NCI-H524 (cell line): ENCODE measurements at places on chromosomes 13 and 19.
A peak's percentile ranks its signal among the peaks of the same experiment; 100 is the strongest.

DNA sequence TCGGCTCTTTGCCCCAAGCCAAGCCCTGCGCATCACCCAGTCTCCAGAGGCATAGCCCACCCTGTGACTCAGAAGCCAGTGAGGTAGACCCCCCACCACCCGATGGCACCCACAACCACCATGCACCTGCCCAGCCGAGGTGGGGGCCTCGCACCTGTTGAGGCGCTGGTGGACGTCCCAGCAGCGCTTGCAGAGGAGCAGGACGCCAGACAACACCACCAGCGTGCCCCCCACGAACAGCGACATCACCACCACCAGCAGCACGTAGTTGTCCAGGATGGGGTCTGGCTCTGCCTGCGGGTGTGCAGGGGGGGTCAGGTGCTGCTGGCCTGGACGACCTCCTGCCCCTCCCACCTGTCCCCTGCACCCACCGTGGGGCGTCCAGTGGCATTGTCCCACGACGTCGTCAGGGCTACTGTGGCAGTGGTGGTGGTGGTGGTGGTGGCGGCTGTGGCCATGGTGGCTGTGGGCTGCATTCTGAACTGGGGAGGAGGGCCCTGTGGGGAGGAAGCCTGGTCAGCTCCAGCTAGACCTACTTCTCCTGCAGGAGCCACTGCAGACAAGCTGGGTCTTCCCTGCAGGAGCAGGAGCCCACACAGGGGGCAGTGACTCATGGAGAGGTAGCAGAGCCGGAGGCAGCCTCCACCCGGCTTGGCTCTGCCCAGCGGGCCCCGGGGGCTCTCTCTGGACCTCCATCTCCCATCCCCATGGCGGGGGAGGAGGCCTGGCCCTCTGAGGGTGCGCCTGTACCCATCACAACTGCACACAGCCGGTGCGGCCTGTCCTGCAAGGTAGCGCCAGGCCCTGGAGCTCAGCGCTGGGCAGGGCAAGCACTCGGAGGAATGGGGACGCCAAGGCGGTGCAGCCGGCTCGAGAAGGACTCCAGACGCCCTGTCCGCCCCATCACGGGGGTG, 1.9 kb downstream of the CBARP start:
- DNase-seq, result no peak

DNA sequence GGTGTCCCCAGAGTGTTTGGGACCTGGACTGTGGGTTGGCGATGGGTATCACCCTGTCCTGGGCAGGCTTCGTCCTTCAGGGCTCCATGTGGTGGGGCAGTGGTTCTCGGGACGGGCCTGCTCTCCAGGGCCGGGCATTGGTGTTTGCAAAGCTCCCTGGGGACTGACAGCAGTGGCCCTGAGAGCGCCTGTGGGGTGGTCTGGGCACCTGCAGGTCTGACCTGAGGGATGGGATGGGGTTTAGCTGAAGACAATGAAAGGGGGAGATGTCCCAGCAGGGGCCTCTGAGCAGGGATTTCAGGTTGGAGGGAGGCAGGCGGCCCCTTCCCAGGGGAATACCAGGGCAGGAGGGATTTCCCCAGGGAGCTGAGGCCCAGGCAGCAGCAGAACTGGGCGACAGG, 68.3 kb upstream of the MCF2L start:
- no peak for DNase-seq

DNA sequence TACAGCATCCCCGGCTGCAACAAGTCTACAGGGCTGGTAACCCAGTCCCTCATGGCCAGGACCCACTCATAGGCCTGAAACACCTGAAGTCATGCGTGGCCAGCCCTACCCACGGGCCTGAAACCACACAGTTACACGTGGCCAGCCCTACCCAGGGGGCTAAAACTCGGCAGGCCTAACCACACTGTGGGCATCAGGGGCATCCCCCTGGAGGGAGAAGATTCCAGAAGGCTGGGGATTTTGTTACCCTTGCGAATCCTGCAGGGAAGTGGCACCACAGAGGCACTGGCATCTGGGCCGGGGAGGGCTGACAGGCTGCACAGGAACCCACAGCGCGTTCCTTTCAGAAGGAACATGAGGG, 48.4 kb upstream of the C13orf46 start:
- DNase-seq, result no peak

DNA sequence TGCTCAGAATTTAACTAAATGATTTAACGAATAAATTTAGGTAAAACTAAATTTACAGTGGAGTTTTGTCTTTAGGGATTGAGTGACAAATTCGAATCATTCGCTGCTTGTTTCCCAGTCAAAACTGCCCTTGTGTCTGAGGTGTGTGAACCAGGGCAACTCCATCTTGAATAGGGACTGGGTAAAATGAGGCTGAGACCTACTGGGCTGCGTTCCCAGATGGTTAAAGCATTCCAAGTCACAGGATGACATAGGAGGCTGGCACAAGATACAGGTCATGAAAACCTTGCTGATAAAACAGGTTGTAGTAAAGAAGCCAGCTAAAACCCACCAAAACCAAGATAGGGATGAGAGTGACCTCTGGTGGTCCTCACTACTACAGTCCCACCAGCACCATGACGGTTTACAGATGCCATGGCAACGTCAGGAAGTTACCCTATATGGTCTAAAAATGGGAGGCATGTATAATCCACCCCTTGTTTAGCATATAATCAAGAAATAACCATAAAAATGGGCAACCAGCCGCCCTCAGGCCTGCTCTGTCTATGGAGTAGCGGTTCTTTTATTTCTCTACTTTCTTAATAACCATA, 10.2 kb upstream of the ANKRD10 start:
- peak; percentile 29 for DNase-seq

- DNase-seq, result no peak
Observed at GRCh38 chr13:65789815-65790214, 1440.3 kb downstream of the PCDH9 start.
